ENCODE measurements at places on chromosomes 5 and 9.

DNA sequence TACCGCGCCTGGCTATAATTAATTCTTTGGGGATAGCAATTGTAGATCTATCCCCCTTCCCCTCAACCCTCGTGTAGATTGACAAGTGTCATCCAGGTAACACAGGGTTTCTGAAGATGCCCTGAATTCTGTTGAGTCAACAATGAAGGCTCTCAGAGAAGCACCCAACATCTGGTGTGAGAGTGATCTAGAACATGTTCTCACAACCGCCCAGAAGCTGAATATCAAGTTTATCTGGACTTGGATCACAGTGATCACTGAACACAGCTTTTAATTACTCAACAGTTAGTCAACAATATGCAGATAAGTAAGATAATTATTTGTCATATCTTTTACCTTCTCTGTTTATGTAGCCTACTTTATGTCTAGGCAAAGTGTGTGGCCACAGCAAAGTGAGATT, 204.2 kb upstream of the RGMB start:
- DNase-seq: no peak

- DNase-seq: no peak
Measured at GRCh38 chr5:39199335-39199734, 20.0 kb downstream of the FYB1 start.

DNA sequence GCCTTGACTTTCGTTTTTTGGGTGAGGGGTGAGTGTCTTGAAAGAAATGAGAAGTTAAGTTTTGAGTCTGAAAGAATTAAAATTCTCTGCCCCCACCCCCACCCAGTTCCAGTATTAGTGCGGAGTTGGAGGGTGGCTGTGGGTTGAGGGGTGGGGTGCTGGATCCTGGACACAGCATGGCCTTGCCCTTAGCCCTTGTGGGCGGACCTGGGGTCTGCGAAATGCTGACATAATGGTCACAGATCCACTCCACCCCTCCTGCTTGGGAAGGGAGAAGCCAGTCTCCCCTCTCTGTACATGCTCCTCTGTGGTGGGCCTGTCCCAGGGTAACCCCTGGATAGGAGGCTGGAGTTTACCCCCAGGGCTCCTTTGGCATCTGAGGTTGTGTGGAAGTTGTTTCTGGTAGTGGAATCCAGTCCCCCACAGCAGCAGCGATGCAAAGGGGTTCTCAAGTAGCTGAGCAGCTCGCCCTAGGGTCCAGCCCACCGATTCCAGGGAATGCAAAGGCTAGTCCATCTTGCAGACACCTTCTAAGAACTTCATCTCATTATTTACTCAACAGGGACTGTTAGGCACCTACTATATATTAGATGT, 42.8 kb upstream of the TCF7 start:
- DNase-seq: no peak

- DNase-seq: no peak
Measured at GRCh38 chr9:94927762-94928670, 201.5 kb downstream of the AOPEP start.

DNA sequence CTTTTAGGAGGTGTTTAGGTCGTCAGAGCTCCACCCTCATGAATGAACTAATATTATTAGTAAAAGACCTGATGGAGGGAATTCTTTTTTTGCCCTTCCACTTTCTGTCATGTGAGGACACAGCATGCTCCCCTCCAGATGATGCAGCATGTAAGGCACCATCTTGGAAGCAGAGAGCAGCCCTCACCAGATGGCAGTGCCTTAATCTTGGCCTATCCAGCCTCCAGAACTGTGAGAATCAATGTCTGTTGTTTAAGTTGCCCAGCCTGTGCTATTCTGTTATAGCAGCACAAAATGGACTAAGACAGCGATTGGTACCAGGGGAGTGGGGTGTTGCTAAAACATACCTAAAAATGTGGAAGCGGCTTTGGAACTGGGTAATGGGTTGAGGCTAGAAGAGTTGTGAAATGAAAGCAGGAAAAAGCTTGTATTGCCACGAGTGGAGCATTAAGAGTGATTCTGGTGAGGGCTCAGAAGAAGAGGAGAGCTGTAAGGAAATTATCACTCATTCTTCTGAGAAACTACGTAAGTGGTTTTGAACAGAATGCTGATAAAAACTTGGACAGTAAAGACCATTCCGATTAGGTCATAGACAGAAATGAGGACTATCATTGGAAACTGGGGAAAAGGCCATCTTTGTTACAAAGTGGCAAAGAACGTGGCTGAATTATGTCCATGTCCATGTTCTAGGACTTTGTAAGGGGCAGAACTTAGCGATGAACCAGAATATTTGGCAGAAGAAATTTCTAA, 28.6 kb downstream of the PTPDC1 start:
- DNase-seq: no peak
